A172 (cell line): ENCODE measurements at places on chromosomes 6 and 20.
A peak's percentile ranks its signal among the peaks of the same experiment; 100 is the strongest.

DNA sequence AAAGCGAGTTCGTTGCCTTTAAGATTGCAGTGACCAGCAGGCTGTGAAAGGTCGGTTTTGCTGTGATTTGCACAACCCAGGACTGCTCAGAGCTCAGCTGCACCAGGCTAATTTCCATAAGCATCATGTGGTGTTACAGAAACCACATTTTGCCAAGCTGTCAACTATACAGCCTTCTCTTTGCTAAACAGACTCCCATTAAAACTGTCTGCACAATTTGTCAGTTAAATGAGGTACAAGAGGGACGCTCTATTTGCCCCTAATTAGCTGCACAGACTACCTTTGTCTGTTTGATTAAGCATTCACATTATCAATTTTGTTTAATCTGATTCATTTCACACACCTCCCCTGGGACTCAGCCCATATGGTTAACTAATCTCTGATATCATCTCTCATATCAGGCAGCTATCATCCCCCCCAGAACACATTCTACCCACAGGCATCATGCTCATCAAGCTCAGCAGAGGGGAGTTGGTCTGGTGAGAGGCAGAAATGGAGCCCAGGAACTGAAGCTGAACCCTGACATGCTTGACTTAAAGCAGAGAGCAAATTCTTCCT lies 62.1 kb downstream of the OLIG3 start:
- no peak for DNase-seq

- no peak for DNase-seq
Observed at GRCh38 chr6:155272353-155273232, 8.8 kb downstream of the CLDN20 start.

DNA sequence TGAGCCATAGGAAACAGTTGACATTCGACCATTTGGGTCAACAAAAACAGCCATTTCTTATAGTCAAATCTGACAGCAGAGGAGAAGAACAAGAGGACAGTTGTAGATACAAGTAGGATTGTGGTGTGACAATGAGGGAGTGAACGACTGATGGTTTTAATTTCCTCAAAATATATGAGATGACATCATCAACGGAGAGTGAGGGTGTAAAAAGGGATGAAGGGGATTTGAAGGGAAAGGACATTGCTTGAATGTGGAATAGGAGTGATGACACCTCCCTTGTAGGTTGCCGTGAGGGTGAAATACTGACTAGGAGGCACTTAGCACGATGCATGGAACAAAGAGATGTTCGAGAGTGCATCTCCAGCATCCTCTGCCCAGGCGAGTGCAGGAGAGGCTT lies 499.8 kb upstream of the CHD6 start:
- no peak for DNase-seq

DNA sequence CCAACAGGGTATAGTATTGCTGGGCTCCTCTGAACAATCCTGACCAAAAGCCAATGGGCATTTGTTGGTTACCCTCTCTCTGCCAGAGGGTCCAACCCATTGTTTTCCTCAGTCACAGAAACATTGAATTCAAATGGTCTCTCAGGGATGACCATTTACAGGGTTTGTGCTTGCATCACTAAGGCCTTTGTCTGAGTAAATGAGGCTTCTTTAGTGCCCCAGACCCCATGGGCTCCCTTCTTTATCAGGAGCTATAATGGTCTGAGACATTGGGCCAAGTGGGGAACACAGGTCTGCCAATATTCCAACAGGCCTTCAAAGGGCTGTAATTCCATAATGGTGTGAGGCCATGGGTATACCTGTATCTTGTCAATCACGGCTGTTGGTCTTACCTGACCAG lies 27.1 kb downstream of the GSTA2 start:
- DNase-seq: no peak

- DNase-seq: peak; percentile 10
Observed at GRCh38 chr6:116328528-116328903, 42.2 kb upstream of the DSE start.

- DNase-seq: no peak
Observed at GRCh38 chr6:117907601-117908245, 659 bp downstream of the SLC35F1 start.

DNA sequence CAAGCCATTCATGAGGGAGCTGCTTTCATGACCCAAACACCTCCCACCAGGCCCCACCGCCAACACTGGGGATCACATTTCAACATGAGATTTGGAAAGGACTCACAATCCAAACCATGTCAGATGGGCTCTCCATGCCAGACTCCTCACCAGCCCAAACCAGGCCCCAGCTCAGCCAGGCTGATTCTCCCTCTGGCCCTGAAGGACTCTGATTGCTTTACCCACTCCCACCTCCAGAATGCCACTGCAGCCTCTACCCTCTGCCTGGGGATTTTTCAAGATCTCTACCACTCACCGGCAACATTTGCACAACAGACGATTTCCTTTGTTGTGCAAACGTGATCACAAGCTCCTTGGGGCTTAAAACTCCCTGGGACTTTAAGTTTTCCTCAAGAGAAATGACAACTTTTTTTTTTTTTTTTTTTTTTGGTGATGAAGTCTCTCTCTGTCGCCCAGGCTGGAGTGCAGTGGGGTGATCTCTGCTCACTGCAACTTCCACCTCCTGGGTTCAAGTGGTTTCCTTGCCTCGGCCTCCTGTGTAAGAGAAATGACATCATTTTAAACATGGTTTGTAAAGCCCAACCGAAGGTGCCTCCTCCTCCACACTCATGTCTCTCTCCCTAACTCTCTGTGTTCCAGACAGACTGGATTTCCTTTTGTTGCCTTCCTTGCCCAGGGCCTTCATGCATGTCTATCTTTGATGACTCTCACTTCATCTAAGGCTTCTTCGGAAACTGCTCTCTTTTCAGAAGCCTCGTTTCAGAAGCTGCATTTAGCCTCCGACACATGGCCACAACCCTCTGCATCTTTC lies 147.0 kb downstream of the CDH26 start:
- DNase-seq: no peak

GRCh38 chr6:3751077-3751729 lies at the start of gene PXDC1:
Gene PXDC1, minus strand, starts transcription at chr6:3751713. Its CDS starts 182 bp downstream, at chr6:3751531.
- peak; percentile 18 for DNase-seq

GRCh38 chr6:100202417-100203194 lies 208.6 kb upstream of the MCHR2 start:
- DNase-seq: peak; percentile 97

DNA sequence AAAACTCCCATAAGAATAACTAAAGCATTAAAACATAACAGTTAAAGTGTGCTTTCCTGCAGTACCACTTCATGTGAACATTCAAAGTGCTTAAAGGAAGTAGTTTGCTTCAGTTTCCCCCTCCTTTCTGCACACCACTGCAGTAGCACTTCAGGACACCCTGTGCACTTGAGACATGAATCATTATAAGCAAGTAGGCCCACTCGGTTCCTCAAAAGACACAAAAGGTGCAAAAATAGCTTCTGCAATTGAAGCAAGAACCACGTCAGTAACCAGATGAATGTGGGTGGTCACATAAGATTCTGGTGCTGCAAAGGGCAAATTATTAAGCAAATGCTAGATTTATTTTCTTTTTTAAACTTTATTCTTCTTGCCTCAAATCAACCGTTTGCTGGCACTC lies 160.6 kb downstream of the HIVEP2 start:
- no peak for DNase-seq

GRCh38 chr6:30947231-30947630 lies 6.5 kb downstream of the MUCL3 start:
- no peak for DNase-seq

DNA sequence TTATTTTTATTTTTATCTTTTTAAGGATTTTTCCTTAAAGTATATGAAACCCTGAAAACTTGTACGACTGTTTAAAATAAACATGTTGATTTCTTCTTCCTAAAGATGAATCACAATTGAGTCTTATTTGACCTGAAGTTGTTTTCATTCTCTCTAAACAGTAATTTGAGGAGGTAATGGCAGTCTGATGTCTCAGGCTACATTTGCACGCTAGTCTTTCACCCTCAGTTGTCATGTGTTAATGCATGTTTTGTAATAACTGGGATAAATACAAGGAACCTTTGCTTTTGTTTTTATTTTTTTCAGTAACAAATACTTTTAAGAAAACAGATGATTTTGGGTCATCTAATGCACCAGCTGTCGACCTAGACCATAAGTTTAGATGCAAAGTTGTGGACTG lies 55.2 kb downstream of the SCAND1 start:
- no peak for DNase-seq

GRCh38 chr20:51480507-51481270 lies 61.8 kb downstream of the NFATC2 start:
- no peak for DNase-seq

DNA sequence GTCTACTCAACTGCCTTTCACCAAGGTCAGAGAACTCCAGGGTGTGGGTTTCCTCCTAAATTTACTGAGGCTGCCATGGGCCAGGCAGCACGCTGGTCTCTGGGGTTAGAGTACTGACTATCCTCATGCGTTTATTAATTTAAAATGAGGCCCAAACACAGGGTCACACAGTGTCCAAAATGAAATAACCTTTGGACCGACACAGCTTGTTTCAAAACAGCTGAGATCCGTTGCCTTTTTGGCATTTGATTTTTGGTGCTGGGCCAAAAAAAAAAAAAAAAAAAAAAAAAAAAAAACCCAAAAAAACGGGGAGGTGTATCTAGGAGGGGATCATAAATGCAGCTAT lies 14.6 kb upstream of the TOX2 start:
- no peak for DNase-seq

DNA sequence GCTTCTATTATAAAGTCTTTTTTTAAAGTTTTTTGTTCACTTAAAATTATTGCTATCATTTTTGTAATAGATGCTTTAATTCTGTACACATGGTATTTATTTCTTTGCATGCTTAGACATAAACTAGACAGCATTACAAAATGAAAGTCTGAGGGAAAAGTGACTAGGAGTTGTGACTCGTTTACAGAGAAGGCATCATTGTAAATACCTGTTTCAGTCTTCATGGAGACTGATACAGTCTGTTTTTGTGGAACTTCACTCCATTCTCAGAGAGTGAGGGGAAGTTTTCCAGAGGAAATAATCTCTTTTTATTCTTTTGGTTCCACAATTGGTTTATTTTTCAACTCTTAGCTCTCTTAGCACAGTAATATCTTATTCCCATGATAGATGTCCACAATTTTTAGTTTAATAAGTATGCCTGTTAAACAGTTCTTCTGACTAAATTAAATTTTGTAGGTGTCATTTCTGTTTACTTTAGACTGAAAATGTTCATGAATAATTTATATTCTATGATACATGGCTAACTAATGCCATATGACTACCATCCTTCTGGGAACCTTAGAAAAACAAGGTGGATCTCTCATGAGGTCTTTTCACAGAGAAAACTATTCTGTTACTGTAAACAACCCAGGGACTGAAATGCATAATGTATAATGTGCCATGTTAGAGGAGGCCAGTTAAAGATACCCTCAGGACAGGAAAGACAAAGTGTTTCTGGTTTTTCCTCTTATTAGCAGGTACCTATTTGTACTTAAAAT lies 69.2 kb downstream of the MYO6 start:
- no peak for DNase-seq
